ENCODE measurements at places on chromosomes 1 and 21. TPM values are rescaled to one million over a fixed set of nuclear protein-coding genes. Genes with fewer than 3 reads are reported as not detected.

GRCh38 chr1:74412244-74412643 lies 100.2 kb downstream of the LRRC53 start:
- no peak for DNase-seq

DNA sequence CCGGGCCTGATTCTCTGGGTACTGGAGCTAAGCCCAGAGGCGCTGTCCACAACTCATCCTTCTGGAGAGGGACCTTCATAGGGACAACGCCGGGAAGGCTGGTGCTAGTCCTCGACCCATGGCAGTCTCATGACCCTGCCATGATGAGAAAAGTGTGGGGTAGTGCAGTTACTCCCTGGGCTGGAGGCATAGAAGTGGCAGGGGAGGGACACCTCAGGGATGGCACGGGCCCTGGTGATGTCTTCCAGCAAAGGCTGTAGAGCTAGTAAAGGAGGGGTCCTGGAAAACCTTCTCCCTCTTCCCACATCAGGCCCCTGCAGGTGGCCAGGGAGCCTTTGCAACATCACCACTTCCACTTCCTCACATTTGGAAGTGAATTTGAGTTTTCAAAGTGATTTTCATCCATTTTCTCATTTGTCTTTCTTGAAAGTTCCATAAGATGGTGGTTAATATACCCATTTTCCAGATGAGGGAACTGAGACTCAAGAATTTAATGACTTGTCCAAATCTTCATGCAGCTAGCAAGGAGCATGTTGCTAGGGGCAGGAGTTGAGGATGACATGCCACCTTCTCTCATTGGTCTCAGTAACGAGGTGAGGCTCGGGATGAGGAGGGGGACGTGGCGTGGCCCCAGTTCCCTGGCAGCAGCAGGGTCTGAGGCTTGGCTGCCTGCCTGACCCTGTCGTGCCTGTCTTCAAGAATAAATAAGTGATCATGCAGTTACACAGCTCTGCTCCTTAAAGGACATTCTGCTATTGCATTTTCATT lies 3.3 kb upstream of the GOLT1A start:
- DNase-seq = no peak

- no peak for DNase-seq
These were observed 25.1 kb downstream of the RUNX1 start for GRCh38 chr21:35024071-35024420.

DNA sequence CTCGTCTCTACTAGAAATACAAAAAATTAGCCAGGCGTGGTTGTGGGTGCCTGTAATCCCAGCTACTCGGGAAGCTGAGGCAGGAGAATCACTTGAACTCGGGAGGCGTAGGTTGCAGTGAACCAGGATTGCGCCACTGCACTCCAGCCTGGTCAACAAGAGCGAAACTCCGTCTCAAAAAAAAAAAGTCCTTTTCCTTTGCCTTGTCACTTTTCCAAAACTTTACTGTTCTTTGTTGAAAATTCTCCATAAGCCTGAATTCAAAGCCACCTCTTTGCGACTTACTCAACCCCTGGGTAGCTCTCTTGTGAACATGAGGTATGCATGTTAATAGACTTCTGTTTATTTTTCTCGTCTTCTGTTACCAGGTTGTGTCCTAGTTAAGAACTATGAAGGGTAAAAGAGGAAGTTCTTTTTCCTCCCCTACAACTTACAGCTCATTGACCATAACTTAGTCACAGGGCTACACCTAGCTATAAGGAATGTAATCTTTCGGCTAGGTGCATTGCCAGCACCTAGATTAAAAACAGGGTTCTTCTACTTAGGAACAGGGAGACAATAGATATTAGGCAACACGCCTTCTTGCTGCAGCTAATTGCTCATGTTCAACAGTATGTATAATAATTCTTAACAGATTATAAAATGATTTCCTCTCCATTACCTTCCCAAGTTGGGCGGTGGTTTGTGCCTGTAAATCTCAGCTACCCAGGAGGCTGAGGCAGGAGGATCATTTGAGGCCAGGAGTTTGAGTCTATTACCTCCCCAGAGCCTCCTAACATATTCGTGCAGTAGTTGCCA lies 40.9 kb downstream of the PTAFR start:
- no peak for DNase-seq

DNA sequence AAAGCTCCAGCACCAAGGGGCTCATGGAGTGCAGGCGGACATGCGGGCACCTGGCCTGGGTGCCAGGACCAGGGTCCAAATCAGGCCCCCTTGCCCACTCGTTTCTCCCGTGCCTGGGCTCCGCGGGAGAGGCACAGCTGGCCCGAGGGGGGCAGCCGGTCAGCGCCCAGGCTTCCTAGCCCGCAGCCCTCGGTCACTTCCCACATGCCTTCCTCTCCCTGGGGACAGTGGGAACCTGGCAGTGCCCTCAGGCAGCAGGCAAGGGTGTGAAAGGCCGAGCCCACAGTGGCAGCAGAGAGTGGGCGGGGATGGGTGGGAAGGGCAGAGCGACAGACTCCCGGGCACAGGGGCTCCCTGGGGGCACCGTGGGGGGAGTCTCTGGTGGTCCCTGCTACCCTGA lies 69.8 kb downstream of the MEGF6 start:
- DNase-seq = no peak

- no peak for DNase-seq
These were observed 5.6 kb upstream of the REN start for GRCh38 chr1:204171751-204172178.

GRCh38 chr1:82160903-82161302 lies 360.2 kb downstream of the ADGRL2 start:
- no peak for DNase-seq

Gene YIPF1
- 33.7 TPM for total RNA-seq

Gene PCAT6
- 1.0 TPM for total RNA-seq

Gene PDZK1IP1
- total RNA-seq = not detected

Gene USH2A
- not detected for total RNA-seq

Gene RGS1
- 25.8 TPM for total RNA-seq

All from activated T-cell treated with anti-CD3 and anti-CD28 coated beads, Interleukin-2, amount 50 U/mL, for 72 hours (primary cell).